Activated naive CD4-positive, alpha-beta T cell treated with anti-CD3 and anti-CD28 coated beads, Interleukin-2, amount 50 U/mL, for 72 hours (primary cell): ENCODE measurements at places on chromosomes 7 and 10. TPM values are rescaled to one million over a fixed set of nuclear protein-coding genes. Genes with fewer than 3 reads are reported as not detected.

Gene SPDYE18
- 0.36 TPM for total RNA-seq

Gene SGMS1
- total RNA-seq = 8.1 TPM

Gene ADAM8
- total RNA-seq = 101 TPM

Gene CCZ1B
- 90.1 TPM for total RNA-seq

Gene LRRD1
- total RNA-seq = not detected

Gene MNX1
- total RNA-seq = 0.12 TPM

Gene OR2A12
- total RNA-seq = not detected

Gene FAM180A
- not detected for total RNA-seq

Gene INPP5F
- total RNA-seq = 23.0 TPM

DNA sequence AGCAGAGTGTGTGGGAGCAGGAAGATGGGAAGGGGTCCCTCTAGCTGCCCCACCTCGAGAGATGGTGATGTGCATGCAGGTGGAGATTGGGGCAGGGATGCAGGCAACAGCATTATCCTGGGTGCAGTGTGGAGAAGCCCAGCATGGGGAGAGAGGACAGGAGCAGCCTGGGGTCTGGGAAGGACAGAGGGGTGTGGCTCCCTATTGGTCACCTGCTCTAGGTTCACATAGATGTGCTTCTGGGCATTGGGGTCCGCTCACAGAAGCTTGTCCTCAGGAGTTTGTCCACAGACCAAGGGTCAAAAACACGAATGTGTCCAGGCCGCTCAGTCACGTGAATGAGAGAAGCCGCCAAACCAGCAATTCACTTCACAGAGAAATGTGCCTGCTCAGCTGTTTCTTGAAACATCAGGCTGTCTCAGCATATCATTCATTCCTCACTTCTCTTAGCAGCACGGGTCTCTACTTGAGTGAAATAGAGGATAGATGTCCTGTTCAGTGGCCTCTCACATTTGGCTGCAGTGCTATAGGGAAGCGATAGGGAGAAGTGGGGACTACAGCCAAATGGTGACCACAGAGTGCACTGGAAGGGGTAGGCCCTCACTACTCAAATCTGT, 11.5 kb upstream of the SLC29A3 start:
- DNase-seq = no peak

DNA sequence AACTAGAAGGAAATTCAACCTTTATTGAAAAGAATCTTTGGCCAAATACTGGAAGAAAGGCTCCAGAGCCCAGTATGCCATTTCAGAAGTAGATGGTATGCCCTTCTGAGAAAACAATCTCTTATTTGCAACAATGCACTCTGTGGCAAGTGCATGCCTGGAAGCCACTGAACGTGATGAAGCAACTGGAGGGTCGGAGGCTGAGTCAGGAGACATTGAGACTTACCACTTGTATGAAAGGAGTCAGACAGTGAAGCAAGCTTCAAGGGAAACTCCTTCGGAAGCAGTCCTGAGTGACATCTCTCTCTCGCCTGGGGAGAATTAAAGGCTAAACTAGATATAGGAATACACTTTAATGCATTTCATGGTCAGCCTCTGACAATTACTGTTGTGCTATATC, 353.7 kb downstream of the NRG3 start:
- no peak for DNase-seq

DNA sequence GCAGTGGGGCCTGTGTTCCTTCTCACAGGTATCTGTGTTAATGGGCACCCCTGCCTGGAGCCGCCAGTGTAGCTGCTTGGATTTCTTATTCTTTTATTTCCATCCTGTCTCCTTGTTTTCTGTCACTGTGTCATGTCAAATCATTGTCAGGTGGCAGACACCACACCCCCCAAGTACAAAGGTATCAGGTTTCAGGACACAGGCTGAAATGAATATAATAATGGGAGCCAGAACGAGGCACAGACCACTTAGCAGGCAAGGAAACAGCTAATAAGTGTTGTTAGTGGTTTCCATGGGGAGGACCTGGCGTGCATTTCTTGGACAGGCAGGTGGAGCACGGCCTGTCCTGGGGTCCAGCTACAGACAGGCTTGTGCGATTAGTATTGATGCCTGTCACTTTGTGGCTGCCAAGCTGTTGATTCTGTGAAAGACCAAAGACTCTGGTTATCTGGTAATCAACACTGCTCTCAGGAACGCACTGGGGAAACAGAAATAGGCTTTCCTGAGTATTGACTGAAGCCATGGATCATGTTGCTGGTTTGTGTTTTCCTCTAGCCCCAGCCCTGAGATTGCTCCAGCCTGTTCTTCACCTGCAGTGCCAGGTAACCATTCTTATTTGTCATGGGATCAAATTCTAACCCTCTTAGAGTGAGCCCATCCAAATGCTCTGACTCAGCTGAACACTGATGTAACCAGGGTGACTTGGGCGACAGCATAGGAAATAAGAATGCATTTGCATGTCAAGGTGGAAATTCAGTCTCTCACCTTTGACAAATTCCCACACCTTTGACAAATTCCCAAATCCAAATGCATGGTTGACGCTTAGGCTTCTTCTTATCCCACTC, 1002.0 kb downstream of the LRMDA start:
- no peak for DNase-seq

DNA sequence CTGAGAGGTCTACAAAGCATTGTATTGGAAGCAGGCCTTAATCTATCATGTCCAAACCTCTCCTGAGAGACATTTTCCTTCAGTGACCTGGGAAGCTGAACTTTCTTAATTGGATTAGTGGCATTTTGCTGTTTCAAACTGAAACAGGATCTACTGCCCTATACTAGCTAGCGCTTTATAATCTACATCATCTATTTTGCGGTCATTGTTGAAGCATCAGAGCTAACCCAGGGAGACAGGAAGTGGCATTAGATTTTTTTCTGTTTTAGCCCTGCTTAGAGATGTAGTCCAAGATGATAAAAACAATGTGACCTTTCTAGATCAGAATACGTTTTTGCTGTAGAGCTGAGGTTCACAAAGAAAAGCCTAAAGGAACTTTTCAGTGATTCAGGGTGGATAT, 147.4 kb upstream of the AGR3 start:
- no peak for DNase-seq

DNA sequence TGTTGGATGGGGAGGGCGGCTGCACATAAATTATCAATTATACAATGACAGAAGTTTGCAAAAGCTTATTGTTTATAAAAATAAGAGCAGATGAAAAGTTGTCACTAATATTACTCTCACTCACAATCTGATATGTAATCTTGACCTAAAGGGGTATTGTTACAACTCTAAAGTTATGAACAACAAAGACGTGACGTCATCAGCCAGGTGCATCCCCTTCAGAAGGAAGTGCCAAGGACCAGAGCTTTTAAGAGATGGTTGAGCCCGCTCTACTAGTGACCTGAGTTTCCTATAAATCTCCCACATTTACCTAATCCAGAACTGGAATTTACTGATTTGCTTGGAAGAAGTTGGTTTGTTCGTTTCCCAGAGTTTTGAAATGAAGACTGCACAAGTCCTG, 247.7 kb upstream of the MGMT start:
- DNase-seq = no peak

GRCh38 chr10:85671530-85671929, 695.1 kb downstream of the GRID1 start:
- no peak for DNase-seq

- DNase-seq = no peak
These were observed 197.1 kb downstream of the DOCK4 start for GRCh38 chr7:112009081-112009480.

DNA sequence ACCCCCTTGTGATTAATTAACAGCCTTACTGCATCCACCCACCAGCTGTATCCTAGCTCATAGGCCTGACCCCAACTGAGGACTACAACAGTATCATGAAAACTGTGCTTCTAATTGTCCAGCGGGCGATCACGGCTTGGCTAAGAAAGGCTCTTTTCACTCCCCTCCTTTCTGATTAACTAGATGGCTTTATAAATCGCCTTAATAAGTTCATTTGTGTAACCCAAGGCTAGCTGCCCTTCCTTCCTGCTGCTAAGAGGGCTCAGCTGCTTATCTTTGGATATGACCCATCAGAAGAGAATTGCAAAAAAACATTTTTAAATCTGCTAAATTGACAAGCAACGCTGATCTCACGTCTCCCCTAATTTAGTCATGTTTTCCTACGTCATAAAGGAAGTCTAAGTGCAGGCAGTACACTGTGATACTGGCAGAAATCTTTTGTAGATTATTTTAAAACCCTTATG, 163.0 kb upstream of the LAMB4 start:
- no peak for DNase-seq

GRCh38 chr10:5775685-5776084, 37.5 kb downstream of the GDI2 start:
- no peak for DNase-seq

- DNase-seq = no peak
These were observed 331.4 kb upstream of the SHH start for GRCh38 chr7:156143683-156144082.

DNA sequence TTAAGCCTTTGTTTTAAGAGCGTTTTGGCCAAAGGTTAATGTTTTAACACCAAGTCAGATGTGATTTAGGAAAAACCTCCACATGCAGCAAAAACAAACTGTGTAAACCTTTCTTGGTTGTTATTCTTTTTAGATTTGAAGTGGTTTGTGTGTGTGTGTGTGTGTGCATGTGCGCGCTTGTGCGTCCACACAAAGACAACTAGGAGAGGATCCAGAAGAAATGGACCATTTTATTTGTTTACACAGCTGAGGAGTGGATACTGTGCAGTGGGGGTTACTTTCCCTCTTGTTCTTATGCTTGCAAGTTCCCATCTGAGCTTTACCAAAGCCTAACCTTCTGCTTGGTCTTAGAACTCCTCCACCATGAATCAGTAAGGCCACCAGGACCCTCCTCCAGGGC, 20.0 kb downstream of the TCF7L2 start:
- DNase-seq = no peak

GRCh38 chr7:63044721-63045120, 953.9 kb upstream of the ZNF722 start:
- no peak for DNase-seq
